NCI-H2171 (cell line): ENCODE measurements at places on chromosomes 7 and 10.

DNA sequence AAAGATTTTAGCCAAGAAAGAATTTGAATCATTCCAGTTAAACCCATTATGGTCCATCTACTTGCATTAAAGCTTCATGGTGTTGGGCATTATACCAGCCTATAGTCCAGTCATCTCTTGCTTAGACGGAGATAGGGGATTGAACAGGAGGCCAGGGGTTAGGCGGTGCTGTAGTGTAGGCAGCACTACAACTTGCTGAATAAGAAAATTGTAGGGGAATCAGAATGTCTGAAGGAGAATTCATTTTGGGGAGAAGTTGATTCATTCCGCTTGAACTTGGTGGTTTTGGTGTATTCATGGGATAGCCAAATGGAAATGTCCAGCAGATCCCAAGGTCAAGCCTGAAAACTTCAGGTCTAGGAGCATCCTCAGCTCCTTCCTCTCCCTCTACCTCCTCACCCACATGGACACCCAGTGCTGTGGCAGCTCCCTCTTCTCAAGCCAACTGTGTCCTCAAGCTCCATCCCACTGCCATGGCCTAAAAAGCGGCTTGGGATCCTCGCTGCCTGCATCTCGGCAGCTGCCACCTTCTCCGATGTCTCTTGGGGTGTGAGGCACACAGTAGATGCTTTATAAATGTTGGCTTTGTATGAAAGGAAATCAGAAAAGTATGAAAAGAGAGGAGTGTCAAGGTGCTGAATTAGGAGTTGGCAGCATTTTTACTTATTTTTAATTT lies 63.6 kb upstream of the MNX1 start:
- no peak for DNase-seq

DNA sequence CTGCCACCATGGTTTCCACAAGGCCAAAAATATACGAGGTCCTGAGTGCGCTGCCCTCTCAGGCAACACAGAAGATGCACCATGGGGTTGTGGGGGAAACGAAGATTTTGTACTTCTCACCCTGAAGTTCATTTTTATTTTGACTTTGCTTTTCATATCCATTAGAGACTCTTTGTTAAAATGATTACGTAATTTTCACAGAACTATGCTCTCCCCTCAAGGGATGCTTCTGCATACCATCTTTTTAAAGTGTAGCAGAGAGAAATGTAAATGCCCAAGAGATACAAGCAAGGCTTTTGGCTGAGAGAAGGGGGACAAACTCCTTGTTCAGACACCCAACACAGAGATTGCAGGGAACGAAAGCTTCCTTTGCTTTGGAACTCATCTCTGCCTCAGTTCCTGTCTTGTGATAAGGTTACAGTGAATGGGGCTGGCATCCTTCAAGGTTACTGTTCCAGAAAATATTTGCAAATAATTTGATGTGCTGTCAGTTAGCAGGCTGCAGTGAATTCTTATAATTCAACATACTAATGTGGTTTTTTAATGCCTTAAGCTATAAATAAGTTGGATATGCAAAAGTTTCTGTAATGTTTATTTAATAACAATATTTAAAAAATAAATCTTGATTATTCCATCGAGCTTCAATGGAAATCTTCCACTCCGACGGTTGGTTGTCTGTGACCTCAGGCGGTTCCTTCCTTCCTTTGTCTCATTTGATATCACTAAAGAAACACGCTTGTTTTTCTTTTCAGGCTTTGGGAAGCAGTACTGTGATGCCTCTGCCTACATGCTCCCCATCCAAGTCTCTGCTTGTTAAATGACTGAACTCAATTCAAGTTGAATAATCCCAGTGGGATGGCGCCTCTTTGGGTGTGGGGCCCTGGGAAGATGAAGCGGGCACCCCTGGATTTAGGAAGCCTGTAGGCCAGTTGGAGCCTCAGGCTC lies 209.3 kb upstream of the CTBP2 start:
- DNase-seq = no peak

- peak; percentile 81 for DNase-seq
Measured at GRCh38 chr7:38908759-38909335, at the start of gene VPS41. TSS of gene VPS41 (minus strand) at chr7:38909191. CDS start at chr7:38909174, 17 bp downstream.

DNA sequence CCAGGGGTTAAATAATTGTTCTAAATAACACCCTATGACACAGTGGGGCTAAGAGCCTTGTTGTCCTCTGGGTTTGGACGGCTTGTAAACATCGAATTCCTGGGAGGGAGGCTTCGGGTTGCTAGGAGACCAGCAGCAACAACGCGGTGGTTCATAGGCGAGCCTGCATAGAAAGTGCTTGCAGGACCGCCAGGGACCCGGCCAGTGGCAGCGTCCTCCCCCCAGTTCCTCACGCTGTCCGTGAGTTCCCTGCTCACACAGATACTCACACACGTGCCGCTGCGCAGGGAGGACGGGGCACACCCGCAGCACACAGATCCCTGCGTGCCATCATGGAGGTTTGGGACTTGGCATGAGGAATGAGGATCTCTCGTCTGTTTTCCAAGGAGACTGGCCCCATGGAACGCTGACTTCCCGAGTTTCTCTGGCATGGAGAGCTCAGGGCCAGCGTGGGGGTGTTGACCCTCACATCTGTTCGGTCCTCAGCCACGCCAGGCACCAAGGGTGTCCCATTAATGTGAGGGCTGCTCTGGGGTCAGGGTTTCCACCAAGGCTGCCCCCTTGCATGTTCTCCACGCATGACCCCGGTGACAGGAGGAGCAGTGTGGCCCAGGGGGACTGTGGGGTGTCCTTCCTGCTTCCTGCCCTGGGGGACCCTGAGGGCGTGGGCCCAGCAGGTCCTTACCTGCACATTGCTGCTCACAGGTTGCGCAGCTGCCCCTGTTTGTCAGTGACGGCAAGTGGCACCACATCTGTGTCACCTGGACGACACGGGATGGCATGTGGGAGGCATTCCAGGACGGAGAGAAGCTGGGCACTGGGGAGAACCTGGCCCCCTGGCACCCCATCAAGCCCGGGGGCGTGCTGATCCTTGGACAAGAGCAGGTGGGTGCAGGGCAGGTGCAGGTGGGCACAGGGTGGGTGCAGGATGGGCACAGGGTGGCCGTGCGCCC lies 9.7 kb downstream of the NPTX2 start:
- DNase-seq = no peak
